ENCODE measurements at places on chromosomes 5 and 9.
A peak's percentile ranks its signal among the peaks of the same experiment; 100 is the strongest.

GRCh38 chr5:12367973-12368372 lies 463.7 kb upstream of the CTNND2 start:
- no peak for DNase-seq

DNA sequence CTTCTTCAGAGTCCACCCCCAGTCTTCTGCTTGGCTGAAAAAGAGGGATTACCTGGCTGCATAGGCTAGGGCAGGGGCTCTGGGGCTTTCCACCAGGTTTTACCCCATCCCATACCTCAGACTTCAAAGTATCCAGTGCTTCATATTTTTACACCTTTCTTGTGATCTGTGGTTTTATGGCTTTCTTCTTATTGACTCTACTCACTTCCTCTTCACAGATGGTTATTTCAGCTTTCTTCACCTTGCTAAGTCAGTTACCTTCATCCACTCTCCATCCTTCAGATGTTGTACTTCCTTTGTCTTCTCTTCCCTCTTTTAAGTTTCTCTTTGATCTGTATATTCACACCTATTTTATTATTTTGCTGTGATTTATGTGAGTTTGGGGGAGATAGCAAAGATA lies 104.3 kb downstream of the GRIA1 start:
- no peak for DNase-seq

GRCh38 chr9:88678431-88678830 lies 143.5 kb downstream of the NXNL2 start:
- no peak for DNase-seq

GRCh38 chr5:80083101-80083890 lies 48.1 kb downstream of the THBS4 start:
- peak; percentile 82 for DNase-seq

DNA sequence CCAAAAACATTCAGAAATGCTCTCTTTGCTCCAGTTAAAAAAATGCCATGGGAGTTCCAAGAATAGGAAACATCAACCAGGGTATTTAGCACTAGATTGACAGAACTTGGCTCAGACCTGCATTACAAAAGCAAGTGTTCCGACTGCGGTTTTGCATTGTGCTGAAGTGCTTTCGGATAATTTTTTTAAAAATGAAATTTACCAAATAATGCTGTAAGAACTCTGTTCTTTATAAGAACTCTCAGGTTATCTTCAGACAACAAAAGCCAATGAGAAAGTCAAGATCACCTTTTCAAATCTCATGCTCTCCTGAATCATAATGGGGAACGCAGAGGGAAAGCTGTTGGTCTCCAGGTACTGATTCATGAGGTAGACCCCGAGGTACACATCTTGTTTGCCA lies 483 bp upstream of the PLPP6 start:
- DNase-seq, result no peak

DNA sequence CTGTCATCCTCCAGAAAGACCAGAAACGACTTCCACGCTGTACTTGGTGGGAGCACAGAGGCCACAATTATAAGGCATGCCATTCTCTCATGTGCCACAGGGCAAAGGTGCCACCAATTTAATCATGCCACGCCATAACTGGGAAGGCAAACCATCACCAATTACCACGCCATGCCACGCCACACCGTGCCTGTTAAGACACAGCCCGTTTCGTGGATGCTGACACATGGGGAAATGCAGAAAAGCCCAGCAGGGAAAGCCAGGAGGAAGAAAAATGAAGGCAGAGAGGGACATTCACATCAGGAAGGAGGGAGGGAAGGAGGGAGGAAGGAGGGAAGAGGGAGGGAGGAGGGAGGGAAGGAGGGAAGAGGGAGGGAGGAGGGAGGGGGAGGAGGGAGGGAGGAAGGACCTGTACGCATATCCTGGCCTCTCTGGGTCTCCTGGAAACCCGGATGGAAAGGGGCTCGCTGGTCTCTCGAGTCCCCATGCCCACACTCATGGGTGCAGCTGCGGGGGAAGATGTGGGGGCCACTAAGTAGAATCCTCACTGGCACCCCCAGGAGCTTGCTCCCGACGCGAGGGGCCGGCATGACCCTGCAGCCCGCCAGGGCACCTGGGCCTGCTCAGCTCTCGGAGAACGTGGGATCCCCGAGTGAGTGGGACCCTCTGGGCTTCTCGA lies 61.7 kb upstream of the UBAC1 start:
- no peak for DNase-seq

DNA sequence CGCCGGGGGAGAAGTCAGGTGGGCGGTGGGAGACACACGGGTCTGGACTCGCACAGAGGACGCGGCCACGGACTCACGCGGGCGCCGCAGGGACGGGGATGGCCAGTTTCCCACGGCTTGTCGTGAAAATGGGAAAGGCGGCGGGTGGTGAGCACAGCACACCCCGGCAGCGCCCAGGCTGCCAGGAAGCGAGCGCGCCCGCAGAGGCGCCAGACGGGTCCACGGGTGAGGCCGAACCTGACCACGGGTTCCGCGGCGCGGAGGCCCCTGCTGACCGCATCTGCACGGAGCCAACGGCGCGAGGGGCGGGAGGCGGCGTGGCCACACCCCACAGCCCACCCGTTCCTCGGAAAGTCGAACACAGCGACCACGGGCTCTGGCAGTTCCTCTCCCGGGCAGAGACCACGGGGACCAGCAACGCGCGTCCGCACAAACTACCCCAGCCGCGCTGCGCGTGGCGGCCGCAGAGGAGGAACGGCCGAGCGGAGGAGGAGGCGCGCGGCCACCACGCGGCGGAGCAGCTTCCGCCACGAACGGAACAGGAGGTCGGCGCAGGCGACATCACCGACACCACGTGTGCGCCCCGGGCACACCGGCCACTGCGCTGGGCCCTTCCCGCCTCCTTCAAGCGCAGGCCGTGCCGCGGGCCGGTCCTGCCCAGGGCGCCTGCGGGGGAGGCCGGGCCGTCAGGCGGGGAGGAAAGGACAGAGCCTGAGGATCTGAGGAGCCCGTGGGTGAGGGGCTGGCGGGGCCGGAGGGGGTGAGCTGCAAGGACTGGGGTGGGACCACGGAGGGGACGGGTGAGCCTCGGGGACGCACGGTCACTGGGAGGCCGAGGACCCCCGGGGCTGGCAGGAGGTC lies 5.6 kb downstream of the EXD3 start:
- DNase-seq, result no peak

- DNase-seq, result no peak
These were observed 14.5 kb downstream of the CDKN2AIPNL start for GRCh38 chr5:134397196-134397595.

- DNase-seq, result no peak
These were observed 9.8 kb upstream of the SYNPO start for GRCh38 chr5:150630461-150631325.

DNA sequence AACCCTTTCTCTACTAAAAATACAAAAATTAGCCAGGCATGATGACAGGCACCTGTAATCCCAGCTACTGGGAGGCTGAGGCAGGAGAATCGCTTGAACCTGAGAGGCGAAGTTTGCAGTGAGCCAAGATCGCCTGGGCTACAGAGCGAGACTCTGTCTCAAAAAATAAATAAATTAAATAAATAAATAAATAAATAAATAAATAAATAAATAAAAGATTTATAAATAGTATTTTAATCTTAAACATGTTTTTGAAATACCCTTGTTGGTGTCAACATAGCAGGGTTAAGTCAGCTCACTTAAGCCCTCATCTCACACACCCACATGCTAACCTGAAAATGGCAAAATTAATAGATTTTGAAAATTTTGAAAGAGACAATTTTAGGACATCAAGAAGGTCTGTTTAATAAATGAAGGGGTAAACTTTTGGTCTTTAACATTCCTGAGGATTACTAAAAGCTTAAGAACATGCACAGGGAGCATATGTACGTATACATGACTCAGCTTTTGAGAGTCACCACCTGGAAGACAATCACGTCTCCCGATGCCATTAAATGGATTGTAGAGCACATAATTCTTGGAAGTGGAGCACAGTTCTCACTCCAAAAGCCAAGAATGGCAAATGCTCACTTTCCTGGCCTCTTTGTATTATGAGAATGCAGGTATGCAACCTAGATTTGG lies 202.5 kb downstream of the GDNF start:
- DNase-seq, result no peak

GRCh38 chr9:87714819-87715218 lies 11.1 kb upstream of the CTSL start:
- peak; percentile 67 for DNase-seq

GRCh38 chr5:71986101-71986500 lies 121.2 kb upstream of the MAP1B start:
- no peak for DNase-seq

DNA sequence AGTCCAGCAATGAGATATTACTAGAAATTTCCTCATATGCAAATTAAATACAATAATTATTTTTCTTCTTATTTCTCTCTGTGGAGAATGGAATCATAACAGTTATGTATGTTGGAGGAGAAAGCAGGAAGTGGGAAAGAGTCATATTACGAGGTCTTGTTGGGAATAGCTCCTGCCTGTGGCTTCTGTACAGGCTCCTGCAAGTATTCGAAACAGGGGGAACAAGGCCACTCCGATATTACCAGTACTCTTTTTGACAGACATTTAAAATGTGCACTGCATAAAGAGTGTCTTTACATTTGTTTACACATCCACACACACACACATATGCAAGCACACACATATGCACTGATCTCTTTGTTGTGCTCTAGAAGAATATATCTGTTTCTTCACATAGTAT lies 812.0 kb upstream of the ZNF608 start:
- no peak for DNase-seq

GRCh38 chr9:127568971-127569885 lies 42.8 kb upstream of the STXBP1 start:
- DNase-seq, result peak; percentile 97

DNA sequence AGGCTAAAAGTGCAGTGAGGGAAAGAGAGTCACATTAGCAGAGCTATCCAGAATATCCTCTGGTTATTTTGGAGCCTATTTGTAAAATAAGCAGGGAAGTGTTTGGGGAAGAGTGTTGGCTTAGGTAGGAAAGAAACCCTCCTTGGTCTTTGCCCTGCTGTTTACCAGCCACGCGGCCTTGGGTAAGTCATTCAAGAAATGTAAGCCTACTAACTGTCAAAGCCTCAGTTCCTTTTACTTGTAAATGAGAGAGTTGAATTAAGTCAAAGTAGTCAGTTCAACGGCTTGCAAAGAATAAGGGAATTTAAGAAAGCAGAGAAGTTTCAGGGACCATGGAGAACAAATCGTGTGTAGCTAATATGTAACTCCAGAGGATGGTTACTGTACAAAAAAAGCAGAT lies 75.8 kb upstream of the TNC start:
- DNase-seq, result no peak

- DNase-seq, result no peak
These were observed 4.0 kb downstream of the SAP30L start for GRCh38 chr5:154449786-154450185.

DNA sequence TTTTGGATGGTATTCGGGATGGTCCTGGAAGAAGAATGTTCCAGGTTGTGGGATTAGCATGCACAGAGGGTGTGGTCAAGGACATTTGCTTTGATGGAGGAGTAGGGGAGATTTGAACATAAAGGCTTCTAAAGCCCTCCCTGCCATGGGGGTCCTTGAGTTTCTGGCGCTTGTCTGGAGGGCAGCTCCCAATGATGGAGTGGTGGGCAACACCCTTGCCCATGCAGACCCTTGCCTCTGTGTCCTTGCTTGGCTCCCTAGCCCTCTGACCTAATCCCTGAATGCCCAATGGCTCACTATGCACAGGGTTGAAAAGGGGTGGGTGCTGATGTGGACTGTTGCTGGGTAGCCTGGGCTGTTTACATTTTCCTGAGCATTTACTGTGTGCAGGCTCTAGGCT lies 66.6 kb downstream of the RALGPS1 start:
- DNase-seq, result no peak

DNA sequence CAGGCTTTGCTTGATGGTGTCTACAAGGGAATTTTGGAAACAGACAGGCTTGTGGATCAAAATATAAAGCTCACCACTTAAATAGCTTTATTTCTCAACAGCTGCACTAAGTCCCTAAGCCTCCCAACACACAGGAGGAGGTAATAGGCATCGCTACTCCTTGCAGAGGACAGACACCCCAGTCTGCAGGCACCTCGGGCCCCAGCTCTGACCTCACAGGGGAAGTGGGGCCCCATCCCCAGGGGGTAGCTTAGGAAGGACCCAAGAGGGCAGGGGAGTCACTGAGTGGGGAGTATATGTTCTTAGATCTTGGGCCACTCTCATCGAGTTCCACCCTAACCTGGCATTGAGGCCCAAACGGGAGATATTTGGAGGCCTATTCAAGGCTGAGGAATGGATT lies 66.7 kb upstream of the XPA start:
- DNase-seq, result no peak

- DNase-seq, result no peak
These were observed 30.6 kb upstream of the ADAMTS6 start for GRCh38 chr5:65512170-65512937.

- DNase-seq, result no peak
These were observed 29.8 kb downstream of the NR2F1 start for GRCh38 chr5:93612855-93613243.

DNA sequence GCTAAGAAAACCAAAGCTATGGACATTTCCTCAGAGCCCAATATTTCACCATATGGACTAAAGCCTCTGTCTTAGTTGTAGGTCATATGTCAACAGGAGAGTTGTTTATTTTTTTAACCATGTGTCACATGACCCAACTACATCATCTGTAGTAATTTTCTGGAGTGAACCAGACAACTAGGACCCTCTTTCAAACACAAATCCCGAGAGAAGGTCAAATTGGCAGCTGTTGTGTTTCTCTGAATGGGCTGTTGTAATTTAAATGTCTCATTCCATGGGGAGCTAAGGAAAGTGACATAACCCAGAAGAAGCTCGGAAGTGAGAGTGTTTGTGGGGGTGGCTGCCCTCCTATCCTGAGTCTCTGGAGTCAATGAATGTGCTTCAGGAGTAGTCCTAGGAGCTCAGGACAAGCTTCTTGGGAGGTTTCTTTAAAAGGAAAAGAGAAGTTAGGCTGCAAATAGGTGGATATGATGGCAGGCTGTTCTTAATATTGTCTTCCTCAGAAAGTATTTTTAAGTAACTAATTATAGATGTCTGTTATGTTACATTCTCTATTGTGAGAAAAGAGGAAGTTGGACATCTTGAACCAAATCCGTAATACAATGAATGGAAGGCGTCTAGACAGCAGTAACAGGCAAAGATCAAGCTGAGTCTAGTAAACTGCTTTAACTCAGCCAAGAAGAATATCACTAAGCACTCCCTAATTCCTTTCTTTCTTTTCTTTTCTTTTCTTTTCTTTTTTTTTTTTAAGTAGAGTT lies 50.1 kb downstream of the TMEM167A start:
- no peak for DNase-seq

DNA sequence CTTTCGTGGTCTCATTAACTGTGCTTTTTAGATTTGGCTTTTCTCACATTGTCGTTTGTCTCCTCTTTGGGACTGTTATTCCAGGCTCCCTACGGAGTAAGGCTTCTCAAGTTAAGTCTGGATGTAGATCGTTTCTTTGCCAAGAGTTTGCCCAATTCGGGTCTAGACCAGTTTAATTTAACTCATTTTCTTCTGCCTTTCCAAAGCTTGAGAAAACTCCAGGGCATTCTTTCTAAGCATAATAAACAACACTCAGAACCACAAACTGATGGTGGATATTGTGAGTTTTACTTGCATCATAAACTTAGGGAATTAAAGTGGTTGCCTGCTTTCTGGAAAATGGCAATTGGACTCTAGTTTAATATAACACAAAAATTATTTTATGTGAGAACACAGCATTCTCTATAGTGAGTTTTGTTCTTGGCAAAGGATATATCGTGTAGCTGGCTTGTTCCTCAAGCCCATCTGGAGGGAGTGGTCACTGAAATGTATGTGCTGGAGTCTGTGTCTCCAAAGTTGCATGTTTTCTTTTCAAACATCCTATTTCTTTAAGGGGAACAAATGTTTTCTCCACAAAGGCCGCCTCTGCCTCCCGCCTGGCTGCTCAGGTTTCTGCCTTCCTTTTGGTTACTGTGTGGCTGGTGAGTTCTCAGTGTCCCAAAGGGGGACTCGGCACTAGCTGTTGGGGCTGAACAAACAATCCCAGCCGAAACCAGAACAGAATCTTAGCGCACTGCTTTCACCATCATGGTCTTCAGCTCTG lies 211.3 kb upstream of the FBN2 start:
- no peak for DNase-seq

All from AG08395 (cell line).